ENCODE measurements at places on chromosomes 16 and 17. TPM values are rescaled to one million over a fixed set of nuclear protein-coding genes. Genes with fewer than 3 reads are reported as not detected.

Gene ADAMTS18
- not detected for total RNA-seq

Gene ELMO3
- 2.4 TPM for total RNA-seq

DNA sequence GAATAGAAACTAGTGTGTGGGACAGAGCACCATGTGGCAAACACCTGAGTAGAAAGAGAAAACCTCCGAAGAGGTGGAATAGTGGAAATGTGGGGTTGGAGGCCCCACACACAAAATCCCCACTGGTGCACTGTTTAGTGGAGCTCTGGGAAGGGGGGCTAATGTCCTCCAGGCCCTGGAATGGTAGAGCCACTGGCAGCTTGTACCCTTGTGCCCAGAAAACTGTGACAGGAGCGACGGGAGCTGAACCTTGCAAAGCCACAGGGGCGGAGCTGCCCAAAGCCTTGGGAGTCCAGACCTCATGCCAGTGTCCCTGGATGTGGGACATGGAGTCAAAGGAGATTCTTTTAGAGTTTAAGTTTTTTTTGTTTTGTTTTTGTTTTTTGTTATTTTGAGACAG is 50.6 kb downstream of the RNF112 start:
- DNase-seq = no peak
- H3K27me3 ChIP-seq = peaks cover 4% of the 10 kb centered on the region
- H3K4me3 ChIP-seq = no peak overlapping the region
- peaks cover 28% of the 10 kb centered on the region for H3K4me1 ChIP-seq
- no peak overlapping the region for H3K27ac ChIP-seq

GRCh38 chr16:75264999-75265910 is 13.8 kb upstream of the BCAR1 start:
- H3K27me3 ChIP-seq = peaks cover 44% of the 10 kb centered on the region
- peaks cover 3% of the 10 kb centered on the region for H3K36me3 ChIP-seq
- peaks cover 6% of the 10 kb centered on the region for H3K4me1 ChIP-seq
- peak overlapping the region; percentile 78 for H3K4me3 ChIP-seq

- peaks cover 4% of the 10 kb centered on the region for H3K36me3 ChIP-seq
- H3K4me3 ChIP-seq = no peak overlapping the region
- H3K27ac ChIP-seq = no peak overlapping the region
- H3K27me3 ChIP-seq = no peaks in the 10 kb centered on the region
- H3K4me1 ChIP-seq = peaks cover 15% of the 10 kb centered on the region
These were observed 205.2 kb downstream of the STX8 start for GRCh38 chr17:9370467-9370866.

GRCh38 chr17:2624292-2624731 is 30.9 kb downstream of the PAFAH1B1 start:
- peak overlapping the region; percentile 81 for H3K27ac ChIP-seq
- H3K27me3 ChIP-seq = no peaks in the 10 kb centered on the region
- H3K4me1 ChIP-seq = peaks cover 58% of the 10 kb centered on the region
- DNase-seq = no peak

- DNase-seq = no peak
- no peak overlapping the region for H3K27ac ChIP-seq
- no peaks in the 10 kb centered on the region for H3K36me3 ChIP-seq
- H3K27me3 ChIP-seq = peaks cover 31% of the 10 kb centered on the region
- H3K4me3 ChIP-seq = peak overlapping the region; percentile 77
These were observed 502 bp downstream of the SMPD3 start for GRCh38 chr16:68447653-68448359.

GRCh38 chr16:47567321-47567720 is 106.2 kb downstream of the PHKB start:
- peak overlapping the region; percentile 56 for H3K27ac ChIP-seq
- DNase-seq = no peak
- H3K27me3 ChIP-seq = no peaks in the 10 kb centered on the region
- peaks cover 39% of the 10 kb centered on the region for H3K4me1 ChIP-seq
- no peak overlapping the region for H3K4me3 ChIP-seq

GRCh38 chr17:77935121-77935571 is 23.4 kb upstream of the TNRC6C start:
- H3K27ac ChIP-seq = no peak overlapping the region
- no peak for DNase-seq
- peaks cover 20% of the 10 kb centered on the region for H3K27me3 ChIP-seq
- H3K36me3 ChIP-seq = peaks cover 2% of the 10 kb centered on the region
- peaks cover 8% of the 10 kb centered on the region for H3K4me1 ChIP-seq

- no peaks in the 10 kb centered on the region for H3K4me1 ChIP-seq
- H3K27ac ChIP-seq = no peak overlapping the region
- H3K27me3 ChIP-seq = no peaks in the 10 kb centered on the region
These were observed 506.7 kb downstream of the HAPSTR1 start for GRCh38 chr16:9597967-9598730.

DNA sequence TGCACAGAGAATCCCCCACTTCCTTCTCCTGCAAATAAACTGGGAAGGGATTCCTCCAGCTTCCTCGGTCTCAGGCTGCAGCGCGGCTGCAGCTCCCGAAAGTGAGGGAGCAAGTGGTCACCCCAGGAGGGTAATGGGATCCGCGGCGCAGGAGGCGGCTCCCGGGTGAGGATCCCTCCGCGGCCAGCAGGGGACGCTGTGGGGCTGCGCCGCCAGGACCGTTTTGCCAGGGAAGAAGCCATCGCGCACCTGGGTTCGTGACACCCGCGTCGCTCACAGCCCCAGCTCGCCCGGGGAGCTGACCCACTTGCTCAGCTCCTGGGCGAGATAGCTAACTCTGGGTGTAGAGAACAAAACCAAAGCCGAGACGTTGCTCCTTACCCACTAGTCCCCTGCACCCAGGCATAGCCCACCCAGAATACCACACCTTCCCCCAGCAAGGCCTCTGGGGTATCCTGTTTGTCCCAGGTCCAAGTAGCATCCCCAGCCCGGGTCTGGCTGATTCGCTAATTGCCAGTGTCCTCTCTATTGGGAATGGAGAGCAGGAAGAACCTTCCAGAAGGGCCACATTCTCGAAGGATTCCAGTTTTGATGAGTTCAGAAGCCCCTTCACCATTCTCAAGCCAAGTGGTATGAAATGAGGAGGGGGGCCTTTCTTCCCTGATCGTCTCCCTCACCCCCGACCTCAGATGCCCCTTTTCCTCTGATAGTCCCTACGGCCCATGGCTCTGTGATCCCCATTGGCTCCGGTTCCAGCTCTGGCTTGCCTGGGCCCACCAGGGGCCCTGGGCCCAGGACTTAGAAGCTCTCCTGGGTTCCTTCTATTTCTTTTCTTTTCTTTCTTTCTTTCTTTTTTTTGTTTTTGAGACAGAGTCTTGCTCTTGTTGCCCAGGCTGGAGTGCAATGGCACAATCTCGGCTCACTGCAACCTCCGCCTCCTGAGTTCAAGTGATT is 14.1 kb downstream of the CYGB start:
- H3K27me3 ChIP-seq = no peaks in the 10 kb centered on the region
- H3K27ac ChIP-seq = peak overlapping the region; percentile 88
- H3K4me3 ChIP-seq = peak overlapping the region; percentile 57
- peaks cover 19% of the 10 kb centered on the region for H3K4me1 ChIP-seq

DNA sequence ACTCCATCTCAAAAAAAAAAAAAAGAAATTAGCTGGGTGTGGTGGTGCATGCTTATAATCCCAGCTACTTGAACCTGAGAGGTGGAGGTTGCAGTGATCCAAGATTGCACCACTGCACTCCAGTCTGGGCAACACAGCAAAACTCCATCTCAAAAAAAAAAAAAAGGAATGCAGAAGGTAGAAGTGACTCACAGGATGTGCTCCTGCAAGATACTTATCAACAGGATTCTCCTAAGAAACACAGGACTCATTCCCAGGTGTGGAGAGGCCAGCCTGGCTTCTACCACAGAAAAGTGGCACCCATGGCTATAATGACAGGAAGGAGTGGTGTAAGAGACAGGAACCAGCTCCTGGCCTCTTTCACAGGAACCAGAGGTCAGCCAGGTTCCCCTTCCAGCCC is 13.8 kb downstream of the ELMO3 start:
- no peak for DNase-seq
- peaks cover 17% of the 10 kb centered on the region for H3K4me1 ChIP-seq
- no peaks in the 10 kb centered on the region for H3K27me3 ChIP-seq
- H3K36me3 ChIP-seq = peaks cover 3% of the 10 kb centered on the region

DNA sequence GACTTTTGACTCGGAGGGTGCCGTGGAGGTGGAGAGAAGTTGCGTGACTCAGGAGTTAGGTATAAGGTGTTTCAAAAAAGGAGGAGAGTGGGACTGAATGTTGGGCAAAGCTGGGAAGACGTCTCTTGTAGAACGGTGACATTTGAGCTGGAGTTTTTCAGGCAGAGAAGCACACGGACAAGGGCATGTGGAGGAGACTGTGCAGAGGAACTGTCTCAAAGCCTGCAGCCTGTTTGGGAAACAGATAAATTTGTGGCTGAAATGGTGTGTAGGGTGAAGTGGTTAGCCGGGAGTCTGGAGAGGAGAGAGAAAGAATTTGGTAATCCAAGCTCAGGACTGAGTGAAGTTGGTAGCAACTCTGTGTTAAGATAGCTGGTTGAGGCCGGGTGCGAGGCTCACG is 9.8 kb downstream of the USP10 start:
- no peak overlapping the region for H3K4me3 ChIP-seq
- H3K36me3 ChIP-seq = peaks cover 6% of the 10 kb centered on the region
- H3K27me3 ChIP-seq = no peaks in the 10 kb centered on the region
- H3K4me1 ChIP-seq = peaks cover 61% of the 10 kb centered on the region
- H3K27ac ChIP-seq = peak overlapping the region; percentile 61
- DNase-seq = no peak
